Stimulated activated CD8-positive, alpha-beta memory T cell treated with anti-CD3 and anti-CD28 coated beads, Interleukin-4, amount 100 ng/mL, for 1 hour (primary cell): ENCODE measurements at places on chromosomes 12 and 14.

DNA sequence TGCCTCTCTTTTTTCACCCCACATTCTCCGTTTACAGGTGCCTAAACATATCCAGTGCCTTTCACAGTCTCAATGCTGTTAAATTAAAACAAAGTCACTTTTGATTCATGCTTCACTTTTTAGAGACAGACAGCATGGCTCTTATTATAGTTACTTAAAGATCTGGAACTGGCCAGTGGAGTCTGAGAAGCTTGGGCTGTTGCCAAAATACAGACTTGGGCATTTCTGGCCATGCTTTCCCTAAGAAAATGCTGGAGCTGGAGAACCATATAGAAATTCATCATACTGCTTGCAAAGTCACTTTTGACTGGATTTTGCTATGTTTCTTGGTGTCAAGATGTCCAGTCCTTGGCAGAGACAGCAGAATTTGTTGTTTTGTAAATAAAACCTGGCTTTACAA lies 12.2 kb upstream of the GPR68 start:
- no peak for DNase-seq

GRCh38 chr14:56494167-56494566 lies 85.4 kb upstream of the TMEM260 start:
- DNase-seq = no peak

DNA sequence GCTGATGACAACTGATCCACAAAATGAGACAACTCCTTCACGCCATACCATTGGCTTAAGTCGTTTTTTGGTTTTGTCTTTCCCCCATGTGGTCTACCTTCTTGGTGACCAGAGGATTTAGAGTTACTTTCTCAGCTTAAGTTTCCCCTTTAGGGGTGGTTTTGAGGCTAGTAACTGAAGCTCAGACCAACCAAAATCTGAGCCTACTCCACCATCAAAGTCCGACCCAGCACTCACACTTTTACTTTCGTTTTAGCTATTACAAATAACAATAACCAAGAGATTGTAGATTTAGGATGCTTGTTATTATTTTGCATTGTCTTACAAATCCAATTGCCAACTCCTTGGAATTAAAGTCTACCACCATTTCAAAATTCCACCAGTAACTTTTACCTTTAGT lies 130.6 kb upstream of the MDM1 start:
- no peak for DNase-seq

- no peak for DNase-seq
These were observed 448.5 kb downstream of the PDZRN4 start for GRCh38 chr12:41636653-41637052.

DNA sequence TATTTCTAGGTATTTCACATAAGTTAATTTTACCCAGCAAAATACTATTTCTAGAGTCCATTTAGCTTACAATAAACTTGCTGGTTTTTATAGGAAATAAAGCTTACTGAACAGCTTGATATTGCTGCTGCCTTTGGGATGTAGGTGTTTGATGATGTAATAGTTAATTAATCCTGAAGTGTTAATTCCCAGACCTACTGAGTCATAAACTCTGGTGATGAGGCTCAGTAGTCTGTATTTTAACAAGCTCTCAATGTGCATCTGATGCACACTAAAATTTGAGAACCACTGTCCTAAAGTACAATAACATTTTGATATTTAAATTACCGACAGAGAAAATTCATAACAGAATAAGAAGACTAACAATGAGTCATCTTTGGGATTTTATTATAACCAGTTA lies 168.4 kb downstream of the FUT8 start:
- no peak for DNase-seq

- no peak for DNase-seq
These were observed 44.8 kb upstream of the PCED1B start for GRCh38 chr12:47034661-47035060.

- DNase-seq = no peak
These were observed 631.8 kb downstream of the TMTC2 start for GRCh38 chr12:83318386-83319098.

DNA sequence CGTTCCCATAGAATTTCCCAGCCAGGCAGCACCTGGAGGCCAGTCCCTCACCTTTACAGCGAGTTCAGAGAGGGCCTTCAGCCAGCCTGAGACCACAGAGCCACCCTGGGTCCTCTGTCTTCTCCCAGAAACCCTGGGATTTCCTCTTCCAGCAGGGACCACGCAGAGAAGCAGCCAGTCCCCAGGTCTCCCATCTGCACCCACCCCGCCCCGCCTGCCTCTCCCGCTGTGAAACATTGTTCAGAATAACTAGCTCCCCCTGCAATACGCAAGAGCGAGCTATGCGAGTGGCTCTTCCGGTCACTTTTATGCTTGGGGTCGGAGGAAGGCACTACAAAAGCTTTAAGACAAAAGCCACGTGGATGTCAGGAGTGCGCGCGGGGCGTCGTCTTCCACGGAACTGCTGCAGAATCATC lies 77.8 kb downstream of the SERPINA3 start:
- DNase-seq = no peak
